ENCODE measurements at places on chromosomes 13 and 19. TPM values are rescaled to one million over a fixed set of nuclear protein-coding genes. Genes with fewer than 3 reads are reported as not detected.

The SLC25A41 gene
- not detected for total RNA-seq

The CEACAM16 gene
- total RNA-seq: not detected

The IFI30 gene
- 43.7 TPM for total RNA-seq

DNA sequence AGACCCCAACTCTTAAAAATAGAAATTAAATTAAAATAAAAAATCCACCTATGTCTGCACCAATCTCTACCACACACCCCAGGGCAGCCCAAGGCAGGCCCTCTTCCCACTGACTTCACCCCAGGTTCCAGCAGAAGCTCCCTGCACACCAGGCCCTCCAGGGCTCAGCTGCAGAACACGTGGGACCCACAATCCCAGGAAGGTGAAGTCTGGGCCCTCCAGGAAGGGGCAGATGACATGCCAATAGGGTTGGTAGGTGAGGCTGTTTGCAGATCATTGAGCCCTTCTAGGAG is 19.2 kb upstream of the VSTM2B start:
- no peak overlapping the region for H3K4me3 ChIP-seq
- no peaks in the 10 kb centered on the region for H3K4me1 ChIP-seq

GRCh38 chr13:55516610-55517009 is 1624.1 kb upstream of the PRR20A start:
- no peaks in the 10 kb centered on the region for H3K4me1 ChIP-seq
- no peak for DNase-seq
- no peaks in the 10 kb centered on the region for H3K36me3 ChIP-seq
- H3K27ac ChIP-seq: no peak overlapping the region

- no peak overlapping the region for H3K4me3 ChIP-seq
- DNase-seq: no peak
- peaks cover 14% of the 10 kb centered on the region for H3K4me1 ChIP-seq
- H3K27ac ChIP-seq: no peak overlapping the region
These were observed 3.9 kb downstream of the WIZ start for GRCh38 chr19:15445807-15446376.

The DZIP1 gene
- 38.4 TPM for total RNA-seq

DNA sequence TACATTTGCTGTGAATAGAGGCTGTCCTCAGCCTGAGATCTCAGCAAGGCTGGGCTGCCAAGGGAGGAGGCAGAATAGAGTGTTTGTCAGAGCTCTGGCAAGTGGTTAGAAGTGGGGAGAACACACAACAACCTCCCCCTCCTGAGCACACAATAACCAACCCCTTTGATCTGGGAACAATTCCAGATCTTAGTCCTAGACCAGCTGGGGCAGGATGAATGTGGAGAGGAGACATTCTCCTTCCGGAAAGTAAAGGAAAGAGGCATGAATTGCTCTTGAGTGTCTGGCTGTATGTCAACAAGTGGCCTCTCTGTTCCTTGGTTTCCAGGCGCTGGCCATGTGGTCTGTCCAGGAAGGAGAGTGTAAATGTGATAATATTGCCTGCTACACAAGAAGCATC is 114.9 kb upstream of the TMTC4 start:
- no peaks in the 10 kb centered on the region for H3K27me3 ChIP-seq
- no peak overlapping the region for H3K27ac ChIP-seq
- no peaks in the 10 kb centered on the region for H3K4me1 ChIP-seq
- H3K36me3 ChIP-seq: no peaks in the 10 kb centered on the region
- H3K4me3 ChIP-seq: no peak overlapping the region

The NLRP5 gene
- not detected for total RNA-seq

GRCh38 chr19:3112375-3113099 is 18.4 kb downstream of the GNA11 start:
- no peak overlapping the region for H3K27ac ChIP-seq
- DNase-seq: no peak
- H3K4me1 ChIP-seq: no peaks in the 10 kb centered on the region
- no peak overlapping the region for H3K4me3 ChIP-seq

DNA sequence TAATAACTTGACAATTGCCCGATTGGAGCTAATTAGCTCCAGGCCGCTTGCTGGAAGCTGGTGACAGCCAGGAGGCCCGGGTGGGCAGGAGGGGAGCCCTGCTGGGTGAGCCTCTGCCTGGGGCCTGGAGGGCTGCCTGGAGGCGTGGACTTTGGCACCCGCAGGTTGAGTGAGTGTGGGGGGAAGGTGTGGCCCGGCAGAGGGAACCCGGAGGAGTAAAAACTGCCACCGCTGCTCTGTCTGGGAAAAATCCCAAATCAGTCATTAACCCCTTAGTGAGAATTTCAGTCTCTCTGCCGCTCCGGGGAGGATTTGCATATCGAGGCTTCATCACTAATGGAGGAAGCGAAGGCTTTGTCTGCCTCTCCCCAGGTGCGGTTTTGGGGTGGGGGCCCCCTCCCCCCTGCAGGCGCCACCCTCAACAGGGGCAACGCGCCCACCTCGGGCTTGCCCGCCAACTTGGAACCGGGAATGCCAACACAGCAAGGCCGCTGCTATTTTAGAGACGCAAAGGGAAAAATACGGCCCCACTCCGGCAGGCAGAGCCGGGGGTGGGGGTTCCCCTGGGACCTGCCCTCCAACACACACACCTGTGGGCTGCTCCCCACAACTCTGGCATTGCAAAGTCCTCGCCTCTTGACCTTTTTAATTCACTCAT is 6.2 kb downstream of the EFNA2 start:
- H3K36me3 ChIP-seq: no peaks in the 10 kb centered on the region
- peaks cover 96% of the 10 kb centered on the region for H3K27me3 ChIP-seq
- no peak for DNase-seq
- no peak overlapping the region for H3K27ac ChIP-seq
- H3K4me1 ChIP-seq: peaks cover 13% of the 10 kb centered on the region

GRCh38 chr19:11444059-11444458 is 8.6 kb downstream of the PRKCSH start:
- no peaks in the 10 kb centered on the region for H3K27me3 ChIP-seq
- DNase-seq: no peak
- H3K4me1 ChIP-seq: no peaks in the 10 kb centered on the region
- H3K27ac ChIP-seq: no peak overlapping the region
- H3K36me3 ChIP-seq: peaks cover 21% of the 10 kb centered on the region
- H3K4me3 ChIP-seq: no peak overlapping the region

The HPN gene
- 0.66 TPM for total RNA-seq

The FAM216B gene
- total RNA-seq: not detected

DNA sequence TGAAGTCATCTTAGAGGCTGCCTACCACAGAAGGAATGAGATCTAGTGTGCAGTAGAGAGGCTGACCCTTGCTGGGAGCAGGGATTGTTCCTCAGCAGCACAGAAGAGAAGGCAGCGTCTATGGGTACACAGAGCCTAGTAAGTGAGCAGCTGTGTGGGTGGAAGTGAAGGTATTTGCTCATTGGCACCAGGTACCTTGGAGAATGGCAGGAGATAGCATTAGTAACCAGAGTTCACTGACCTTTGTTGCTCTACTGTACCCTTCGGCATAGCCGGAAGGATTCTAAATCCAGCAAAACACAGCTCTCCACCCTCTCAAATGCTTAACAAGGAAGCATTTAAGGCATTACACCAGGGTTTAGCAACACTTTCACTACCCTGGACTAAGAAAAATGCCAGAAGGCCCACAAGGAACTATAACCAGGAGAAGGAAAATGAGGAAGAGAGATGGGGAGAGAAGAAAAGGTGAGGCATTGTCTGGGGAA is 12.3 kb downstream of the SOX21 start:
- H3K27me3 ChIP-seq: peaks cover 42% of the 10 kb centered on the region
- no peak for DNase-seq
- no peak overlapping the region for H3K4me3 ChIP-seq

GRCh38 chr13:76696370-76696769 is 189.8 kb downstream of the KCTD12 start:
- no peaks in the 10 kb centered on the region for H3K27me3 ChIP-seq
- no peaks in the 10 kb centered on the region for H3K4me1 ChIP-seq
- H3K27ac ChIP-seq: no peak overlapping the region
- no peak for DNase-seq
- no peak overlapping the region for H3K4me3 ChIP-seq
- no peaks in the 10 kb centered on the region for H3K36me3 ChIP-seq

The NAA16 gene
- 15.2 TPM for total RNA-seq

- DNase-seq: no peak
- no peak overlapping the region for H3K4me3 ChIP-seq
- no peaks in the 10 kb centered on the region for H3K36me3 ChIP-seq
- H3K27ac ChIP-seq: no peak overlapping the region
- H3K27me3 ChIP-seq: no peaks in the 10 kb centered on the region
- no peaks in the 10 kb centered on the region for H3K4me1 ChIP-seq
These were observed 1407.1 kb downstream of the UQCRFS1 start for GRCh38 chr19:27805848-27806247.

The ZNF682 gene
- 2.5 TPM for total RNA-seq

The URAD gene
- total RNA-seq: not detected

The HRC gene
- total RNA-seq: 0.54 TPM

The KMT5C gene
- 10.2 TPM for total RNA-seq

The ZNF229 gene
- 5.9 TPM for total RNA-seq

The ZNF320 gene
- 9.0 TPM for total RNA-seq

GRCh38 chr13:42384265-42384664 is 112.3 kb downstream of the AKAP11 start:
- H3K4me1 ChIP-seq: no peaks in the 10 kb centered on the region
- no peak overlapping the region for H3K27ac ChIP-seq
- no peak for DNase-seq
- no peak overlapping the region for H3K4me3 ChIP-seq
- H3K27me3 ChIP-seq: no peaks in the 10 kb centered on the region
- H3K36me3 ChIP-seq: no peaks in the 10 kb centered on the region

The FGF14 gene
- 1.2 TPM for total RNA-seq

DNA sequence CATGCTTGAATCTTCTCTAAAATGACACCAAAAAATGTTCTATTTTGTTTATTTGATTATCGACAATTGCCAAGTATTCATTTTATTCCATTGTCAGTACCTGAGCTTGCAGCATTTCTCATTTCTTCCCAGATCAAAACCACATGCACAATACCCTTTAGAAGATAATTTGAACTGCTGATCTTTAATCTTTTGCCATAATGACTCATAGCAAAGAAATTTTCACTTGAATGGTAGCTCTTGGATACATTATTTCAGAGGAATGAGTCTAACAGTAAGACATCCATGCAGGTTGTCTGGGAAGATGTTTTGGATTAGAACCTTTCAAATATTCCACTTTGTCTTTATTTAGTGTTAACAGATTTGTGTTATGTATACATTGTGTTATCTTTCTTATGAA is 42.0 kb upstream of the RXFP2 start:
- no peaks in the 10 kb centered on the region for H3K27me3 ChIP-seq
- H3K4me1 ChIP-seq: no peaks in the 10 kb centered on the region
- no peaks in the 10 kb centered on the region for H3K36me3 ChIP-seq
- no peak for DNase-seq
- H3K4me3 ChIP-seq: no peak overlapping the region
- H3K27ac ChIP-seq: no peak overlapping the region

DNA sequence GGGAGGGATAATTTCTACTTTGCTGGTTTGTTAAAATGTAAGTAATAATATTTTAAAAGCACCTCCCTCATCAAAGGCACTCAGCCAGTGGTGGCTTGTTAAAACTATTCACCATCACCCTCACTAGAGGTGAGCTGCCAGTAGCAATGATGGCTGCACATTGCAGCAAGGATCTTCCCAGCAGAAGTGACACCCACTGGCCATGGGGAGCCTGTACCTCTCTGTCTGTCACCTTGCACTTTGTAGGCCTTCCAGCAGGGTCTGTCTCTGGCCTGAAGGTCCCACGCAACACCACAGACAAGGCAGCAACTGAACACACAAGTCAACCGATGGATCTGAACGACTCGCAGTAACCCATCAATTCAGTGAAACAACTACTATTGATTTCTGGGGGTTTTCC is 47.3 kb upstream of the C13orf42 start:
- no peaks in the 10 kb centered on the region for H3K27me3 ChIP-seq
- no peak for DNase-seq
- no peak overlapping the region for H3K27ac ChIP-seq

GRCh38 chr19:35442091-35442490 is 6.0 kb upstream of the FFAR2 start:
- H3K27ac ChIP-seq: no peak overlapping the region
- H3K4me1 ChIP-seq: peaks cover 4% of the 10 kb centered on the region
- no peaks in the 10 kb centered on the region for H3K36me3 ChIP-seq
- no peak overlapping the region for H3K4me3 ChIP-seq

The SACS gene
- 23.0 TPM for total RNA-seq

The SLITRK5 gene
- 0.54 TPM for total RNA-seq

GRCh38 chr19:53461866-53462265 is 5.7 kb upstream of the ZNF813 start:
- no peaks in the 10 kb centered on the region for H3K36me3 ChIP-seq
- H3K27ac ChIP-seq: no peak overlapping the region
- H3K4me3 ChIP-seq: no peak overlapping the region

The ZNF568 gene
- total RNA-seq: 18.9 TPM

Measured in sigmoid colon (tissue), 7 donors.